ENCODE measurements at places on chromosomes 13 and 19. TPM values are rescaled to one million over a fixed set of nuclear protein-coding genes. Genes with fewer than 3 reads are reported as not detected.

The R3HDM4 gene
- total RNA-seq: 133 TPM

The RGS9BP gene
- total RNA-seq: 1.2 TPM

The ZNF85 gene
- 1.2 TPM for total RNA-seq

The ALG11 gene
- 19.2 TPM for total RNA-seq

The TEX101 gene
- not detected for total RNA-seq

The OVOL3 gene
- not detected for total RNA-seq

- peaks cover 36% of the 10 kb centered on the region for H3K4me1 ChIP-seq
- peak overlapping the region; percentile 10 for H3K27ac ChIP-seq
- H3K27me3 ChIP-seq: no peaks in the 10 kb centered on the region
- peaks cover 6% of the 10 kb centered on the region for H3K36me3 ChIP-seq
- H3K4me3 ChIP-seq: no peak overlapping the region
Observed at GRCh38 chr19:13093407-13094105, 9.1 kb downstream of the LYL1 start.

- no peaks in the 10 kb centered on the region for H3K36me3 ChIP-seq
- no peaks in the 10 kb centered on the region for H3K4me1 ChIP-seq
- no peak overlapping the region for H3K27ac ChIP-seq
- no peaks in the 10 kb centered on the region for H3K27me3 ChIP-seq
Observed at GRCh38 chr13:36069881-36070366, 61.3 kb downstream of the DCLK1 start.

- H3K4me3 ChIP-seq: no peak overlapping the region
- no peaks in the 10 kb centered on the region for H3K4me1 ChIP-seq
- H3K27me3 ChIP-seq: peaks cover 12% of the 10 kb centered on the region
- no peak overlapping the region for H3K27ac ChIP-seq
Observed at GRCh38 chr19:54041969-54042606, 21.6 kb downstream of the VSTM1 start.

DNA sequence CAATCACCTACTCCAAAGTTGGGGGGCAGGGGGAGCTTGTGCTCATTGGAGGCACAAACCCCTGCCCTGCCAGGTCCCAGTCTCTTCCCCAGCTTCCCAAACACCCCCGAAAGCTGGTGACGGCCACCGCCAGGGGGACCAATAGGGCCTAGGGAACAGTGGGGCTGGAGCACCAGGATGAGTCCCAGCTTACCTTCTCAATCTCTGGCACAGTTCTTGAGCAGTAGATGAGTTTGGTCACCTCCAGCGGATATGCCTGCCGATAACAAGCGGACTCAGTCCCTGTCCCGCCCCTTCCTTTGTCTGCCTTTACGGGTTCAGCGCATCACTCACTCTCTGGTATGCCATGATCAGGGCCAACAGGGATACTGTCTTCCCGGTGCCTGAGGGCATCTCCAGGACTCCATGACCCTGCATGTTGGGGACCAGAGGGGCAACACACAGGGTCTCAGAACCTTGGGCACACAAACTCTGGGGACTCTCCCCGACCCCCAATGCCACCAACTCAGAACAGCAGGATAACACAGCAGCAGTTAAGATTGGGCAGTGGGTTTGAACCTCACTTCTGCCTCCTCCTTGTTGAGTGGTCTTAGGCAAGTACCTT lies 1.5 kb downstream of the ERCC2 start:
- peaks cover 35% of the 10 kb centered on the region for H3K36me3 ChIP-seq
- H3K27ac ChIP-seq: no peak overlapping the region
- DNase-seq: peak; percentile 19
- H3K4me3 ChIP-seq: no peak overlapping the region
- H3K4me1 ChIP-seq: peaks cover 10% of the 10 kb centered on the region

DNA sequence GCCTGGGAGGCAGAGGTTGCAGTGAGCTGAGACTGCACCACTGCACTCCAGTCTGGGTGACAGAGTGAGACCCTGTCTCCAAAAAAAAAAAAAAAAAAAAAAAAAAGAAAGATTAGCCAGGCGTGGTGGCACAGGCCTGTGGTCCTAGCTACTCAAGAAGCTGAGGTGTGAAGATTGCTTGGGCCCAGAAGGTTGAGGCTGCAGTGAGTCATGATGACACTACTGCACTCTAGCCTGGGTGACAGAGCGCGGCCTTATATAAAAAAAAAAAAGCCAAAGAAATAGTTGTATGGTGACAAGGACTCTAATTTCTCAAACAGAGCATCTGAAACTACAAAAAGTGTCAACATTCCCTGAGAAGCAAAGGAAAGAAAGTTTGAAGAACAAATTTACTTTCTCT lies 3.4 kb downstream of the PBX4 start:
- no peak for DNase-seq
- peaks cover 5% of the 10 kb centered on the region for H3K4me1 ChIP-seq
- no peaks in the 10 kb centered on the region for H3K27me3 ChIP-seq
- no peaks in the 10 kb centered on the region for H3K36me3 ChIP-seq

DNA sequence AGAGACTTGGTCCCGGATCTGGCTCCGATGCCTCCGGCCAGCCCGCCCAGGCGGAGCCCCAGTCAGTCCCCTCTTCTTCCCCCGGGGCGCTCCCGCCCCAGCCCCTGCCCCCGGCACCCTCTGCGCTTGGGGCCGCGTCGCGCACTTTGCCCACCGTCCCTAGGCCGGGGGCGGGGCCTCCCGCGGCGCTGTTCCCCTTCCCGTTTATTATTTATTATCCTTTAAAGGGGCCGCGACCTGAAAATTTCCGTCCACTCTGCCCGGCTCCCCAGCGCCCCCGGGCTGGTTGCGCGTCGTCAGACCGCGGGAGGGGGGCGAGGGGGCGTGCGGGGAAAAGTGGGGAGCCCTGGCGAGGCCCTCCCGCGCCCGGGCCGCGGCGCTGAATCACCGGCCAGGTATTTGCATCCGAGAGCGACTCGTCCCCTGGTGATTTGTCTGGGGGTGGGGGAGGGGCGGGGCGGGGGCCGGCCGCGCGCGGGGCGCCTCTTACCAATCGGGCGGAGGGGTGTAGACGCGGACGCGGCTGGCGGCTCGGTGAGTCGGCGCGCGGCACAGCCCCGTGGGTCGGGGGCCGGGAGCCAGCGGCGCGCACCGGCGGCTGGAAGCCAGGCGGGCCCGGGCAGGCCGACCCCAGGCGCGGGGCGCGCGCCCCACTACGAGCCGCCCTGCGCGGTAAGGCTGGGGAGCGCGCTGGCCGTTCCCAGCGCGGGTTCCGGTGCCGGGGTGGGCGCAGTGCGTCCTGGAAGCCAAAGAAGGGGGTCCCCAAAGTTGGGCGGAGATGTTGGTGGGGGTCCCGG lies at the start of gene ARID3A:
Gene ARID3A, plus strand, starts transcription at position 510 of the 797 bp plus-strand sequence. CDS start 3,494 bp downstream, outside the sequence.
- DNase-seq: peak; percentile 94
- H3K36me3 ChIP-seq: peaks cover 25% of the 10 kb centered on the region
- H3K4me3 ChIP-seq: peak within 1 kb of the TSS; percentile 99
- peaks cover 71% of the 10 kb centered on the region for H3K4me1 ChIP-seq
- H3K27me3 ChIP-seq: no peaks in the 10 kb centered on the region
